ENCODE measurements at places on chromosomes 3 and 15.

DNA sequence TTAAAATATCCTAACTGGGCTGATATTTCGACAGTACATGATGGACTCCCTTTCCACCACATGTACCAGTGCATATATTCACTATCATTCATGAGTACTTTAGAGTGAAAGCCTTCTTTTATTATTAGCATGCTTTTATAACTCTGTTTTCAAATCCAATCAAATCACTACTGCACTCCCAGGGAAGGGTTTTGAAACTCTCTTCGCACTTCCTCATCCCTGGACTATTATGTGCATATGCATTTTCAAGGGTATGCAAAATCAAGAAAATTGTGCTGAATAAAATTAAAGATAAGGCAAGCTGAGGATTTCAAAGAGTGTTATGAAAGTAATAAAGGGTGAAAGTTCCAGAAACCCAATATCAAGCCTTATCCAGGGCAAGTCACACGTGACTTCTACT, 411.4 kb upstream of the PDZRN3 start:
- no peak for DNase-seq

- no peak for DNase-seq
Measured at GRCh38 chr3:38490281-38491030, 5.7 kb upstream of the EXOG start.

- DNase-seq, result no peak
Measured at GRCh38 chr3:72258361-72259141, 473.6 kb upstream of the PROK2 start.

DNA sequence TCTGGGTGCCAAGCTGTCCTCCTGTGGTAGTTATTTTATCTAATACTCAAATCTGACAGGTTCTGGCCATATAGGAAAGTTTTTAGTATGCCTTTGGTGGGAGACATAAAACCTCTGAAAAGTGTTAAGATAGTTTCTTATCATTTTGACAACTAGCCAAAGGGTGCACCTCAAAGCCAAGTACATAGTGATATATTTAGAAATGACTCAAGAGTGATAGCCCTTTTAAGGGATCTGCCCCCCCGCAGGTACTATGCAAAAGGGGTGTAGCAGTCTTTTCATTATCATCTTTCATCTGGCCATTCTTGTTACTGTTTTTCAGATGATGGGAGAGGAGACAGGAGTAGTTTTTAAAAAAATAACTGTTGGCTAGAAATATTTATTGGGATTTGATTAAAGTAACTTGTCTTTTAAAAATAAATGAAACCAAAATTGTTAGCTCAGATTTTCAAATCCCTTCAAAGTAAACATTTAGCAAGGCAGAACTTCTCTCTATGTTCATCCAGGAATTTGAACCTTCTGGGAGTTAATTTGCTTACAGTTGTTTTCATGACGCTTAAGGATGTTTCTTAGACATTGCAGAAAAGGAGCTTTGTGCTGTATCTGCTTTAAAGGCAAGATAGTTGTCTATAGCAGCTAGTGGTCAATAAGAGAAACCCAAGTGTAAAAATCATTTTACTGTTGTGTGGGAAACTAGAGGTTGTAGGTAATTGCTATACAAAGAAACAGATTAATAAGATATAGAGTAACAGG, 5.1 kb downstream of the PHLDB2 start:
- DNase-seq, result no peak

DNA sequence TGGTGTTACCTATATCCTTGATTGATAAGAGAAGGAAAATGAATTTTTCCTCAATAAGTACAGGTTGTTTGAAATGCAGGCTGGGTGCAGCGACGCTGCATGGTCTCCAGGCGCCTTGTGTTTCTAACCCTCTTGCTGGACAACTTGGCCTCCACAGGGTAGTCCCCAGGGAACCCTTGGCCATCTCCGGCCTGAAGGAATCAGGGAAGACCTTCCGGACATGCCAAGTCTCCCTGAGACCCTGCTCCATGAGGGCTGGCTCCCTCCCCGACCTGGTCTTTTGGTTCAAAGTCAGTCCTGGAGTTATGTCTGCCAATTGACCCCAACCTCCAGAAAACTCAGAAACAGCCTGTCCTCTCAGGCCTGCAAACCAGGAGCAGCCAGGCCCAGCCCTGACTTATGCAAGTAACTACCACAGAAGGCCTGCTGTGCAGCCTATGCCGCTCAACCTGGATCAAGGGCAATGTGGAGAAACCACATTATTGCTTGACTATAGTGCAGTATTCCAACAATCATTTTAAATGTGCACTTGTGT, 98.3 kb downstream of the LIPC start:
- no peak for DNase-seq

- no peak for DNase-seq
Measured at GRCh38 chr15:88399021-88399685, 68.0 kb downstream of the MRPL46 start.

DNA sequence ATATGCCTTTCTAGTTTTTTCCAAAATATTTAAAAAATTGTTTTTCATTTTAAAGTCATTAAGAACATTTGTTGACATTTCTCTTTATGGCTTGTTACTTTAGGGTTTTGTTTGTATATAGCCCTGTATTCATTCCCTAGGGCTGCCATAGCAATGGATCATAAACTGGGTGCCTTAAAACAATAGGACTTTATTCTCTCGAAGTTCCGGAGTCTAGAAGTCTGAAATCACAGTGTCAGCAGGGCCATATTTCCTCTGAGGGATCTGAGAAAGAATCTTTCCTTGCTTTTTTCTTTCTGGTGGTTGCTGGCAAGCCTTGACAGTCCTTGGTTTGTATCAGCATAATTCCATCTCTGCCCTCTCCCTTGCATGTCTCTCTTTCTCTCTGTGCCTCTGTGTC, 63.4 kb upstream of the CADPS start:
- DNase-seq, result no peak

DNA sequence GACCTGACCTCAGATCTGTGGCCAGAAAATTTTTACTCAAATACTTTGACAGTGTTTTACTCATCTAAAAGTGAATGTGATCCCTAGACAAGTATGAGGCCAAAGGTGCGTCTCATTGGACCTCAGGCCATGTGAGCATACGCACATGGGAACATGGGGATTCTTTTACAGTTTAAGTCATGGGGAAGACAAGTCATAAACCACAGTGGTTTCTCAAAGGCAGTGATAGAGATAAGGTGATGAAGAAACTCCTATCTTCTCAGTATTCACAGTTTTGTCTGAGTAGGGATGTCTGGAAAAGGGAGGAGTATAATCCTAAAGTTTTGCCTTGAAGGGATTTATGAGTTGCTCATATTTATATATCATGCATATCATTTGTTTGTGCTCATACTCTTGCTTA, 173.8 kb downstream of the FNDC3B start:
- DNase-seq, result peak; percentile 53

- peak; percentile 64 for DNase-seq
Measured at GRCh38 chr15:89171136-89172072, 50.0 kb downstream of the RLBP1 start.

- no peak for DNase-seq
Measured at GRCh38 chr3:196967412-196968232, 1.0 kb downstream of the PIGZ start.

DNA sequence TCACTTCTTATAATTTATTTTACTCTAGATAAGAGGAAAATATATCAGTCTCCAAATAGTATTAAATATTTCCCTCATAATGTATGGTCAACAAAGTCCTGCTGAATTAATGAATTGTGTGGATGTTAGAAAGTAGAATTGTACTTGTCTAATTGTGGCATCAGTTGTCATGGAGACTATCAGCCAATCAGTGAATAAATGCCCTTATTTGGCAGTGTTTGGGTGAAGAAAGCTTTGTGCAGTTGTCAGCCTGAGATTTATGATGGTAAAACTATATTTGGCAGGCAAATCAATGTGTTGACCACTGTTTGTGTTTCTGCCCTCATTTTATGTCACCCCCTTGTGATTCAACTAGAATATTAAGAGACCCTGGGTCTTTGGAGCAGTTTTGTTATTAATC, 293.6 kb upstream of the MDFIC2 start:
- no peak for DNase-seq

DNA sequence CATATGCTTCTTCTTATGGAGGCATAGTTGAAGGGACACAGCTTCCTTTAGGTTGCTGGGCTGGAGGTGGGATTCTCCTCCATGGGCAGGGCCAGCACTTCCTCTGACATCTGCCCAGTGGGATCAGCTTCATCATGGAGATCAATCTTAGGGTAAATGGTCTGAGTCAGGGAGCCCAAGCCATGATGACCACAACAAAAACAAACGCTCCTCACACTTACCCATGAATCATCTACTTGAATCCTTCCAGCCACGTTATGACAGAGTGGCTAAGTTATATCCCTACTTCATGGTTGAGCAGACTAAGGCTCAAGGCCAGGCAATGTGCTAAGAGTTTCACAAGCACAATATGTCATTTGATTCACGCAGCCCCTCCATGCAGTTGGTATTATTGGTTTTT, 87.2 kb upstream of the NMNAT3 start:
- peak; percentile 47 for DNase-seq

- DNase-seq, result no peak
Measured at GRCh38 chr3:86814321-86814720, 176.6 kb downstream of the VGLL3 start.

DNA sequence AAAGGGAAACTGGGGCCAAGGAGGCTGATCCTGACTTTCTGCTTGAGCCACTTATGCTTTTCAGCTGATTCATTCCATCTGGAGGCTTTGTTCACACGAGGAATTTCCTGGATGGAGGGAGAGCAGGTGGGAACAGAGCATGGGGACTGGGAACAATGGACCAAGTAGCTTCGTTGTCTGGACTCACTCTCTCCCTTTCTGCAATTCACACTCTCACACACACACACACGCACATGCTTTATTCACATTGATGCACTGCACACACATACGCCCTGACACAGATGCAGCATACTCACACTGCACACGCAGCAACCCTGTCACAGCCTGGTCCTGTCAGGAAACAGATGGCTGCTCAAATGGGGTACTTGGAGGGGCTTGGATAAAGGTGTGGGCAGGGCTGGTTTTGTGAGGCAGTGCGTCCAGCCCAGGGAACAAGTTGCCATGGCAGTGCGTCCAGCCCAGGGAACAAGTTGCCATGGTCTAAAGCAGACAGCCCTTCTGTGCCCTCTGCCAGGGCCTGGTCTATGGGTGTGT, 19.8 kb upstream of the CHCHD6 start:
- DNase-seq, result no peak

DNA sequence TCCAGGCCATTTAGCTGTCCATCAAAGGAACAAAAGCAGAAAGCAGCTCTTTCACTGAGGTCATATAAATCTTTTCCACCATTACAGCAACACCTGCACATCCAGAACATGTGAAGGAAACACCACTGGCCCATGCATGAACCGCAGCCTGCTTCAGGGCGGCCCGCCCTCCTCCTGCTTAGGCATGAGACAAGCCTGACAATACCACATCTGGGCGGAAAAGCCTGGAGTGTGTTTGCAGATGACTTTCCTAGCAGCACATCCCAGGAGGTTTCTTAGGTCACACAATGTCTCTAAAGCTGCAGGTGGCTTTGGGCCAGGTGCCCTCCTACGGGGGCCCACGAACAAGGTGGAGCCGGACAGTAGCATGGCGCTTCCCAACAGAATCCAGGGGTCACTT, 19.6 kb downstream of the CYFIP1 start:
- DNase-seq, result no peak

DNA sequence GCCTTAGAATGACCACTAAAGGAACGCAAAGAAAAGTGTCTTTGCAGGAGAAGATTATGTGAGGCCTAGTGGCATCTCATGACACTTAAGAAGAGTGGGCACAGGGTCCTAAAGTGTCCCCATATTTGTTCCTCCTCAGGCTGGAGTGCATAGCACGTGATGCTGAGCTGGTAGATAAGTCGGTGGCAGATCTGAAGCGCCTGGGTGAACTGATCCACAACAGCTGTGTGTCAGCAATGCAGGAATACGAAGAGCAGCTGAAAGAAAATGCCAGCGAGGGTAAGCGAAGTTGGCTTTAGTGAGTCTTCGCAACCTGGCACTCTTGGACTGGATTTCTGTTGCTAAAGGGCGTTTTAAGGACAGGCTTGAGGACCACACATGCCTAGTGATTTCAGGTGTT, 92.6 kb downstream of the CHD2 start:
- no peak for DNase-seq

- peak; percentile 37 for DNase-seq
Measured at GRCh38 chr3:64443546-64444381, 218.5 kb upstream of the PRICKLE2 start.

DNA sequence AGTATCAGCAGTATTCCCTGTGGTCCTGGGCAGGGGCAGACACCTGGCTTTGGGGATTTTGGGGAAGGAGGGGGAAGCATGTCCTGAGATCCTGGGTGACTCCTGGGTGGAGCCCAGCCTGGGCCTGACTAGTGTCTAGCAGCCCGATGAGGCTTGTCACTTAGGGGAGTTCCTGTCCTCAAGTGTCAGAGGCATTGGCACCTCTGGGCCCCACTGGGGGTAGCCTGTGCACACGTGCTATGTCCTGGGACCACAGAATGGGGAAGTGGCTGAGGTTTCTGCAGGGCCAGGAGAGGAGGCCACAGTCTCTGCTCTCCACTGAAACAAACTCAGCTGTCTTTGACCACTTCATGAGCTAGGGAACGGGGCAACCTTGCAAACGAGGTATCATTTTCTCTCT, 31.5 kb upstream of the ADCY5 start:
- DNase-seq, result no peak

DNA sequence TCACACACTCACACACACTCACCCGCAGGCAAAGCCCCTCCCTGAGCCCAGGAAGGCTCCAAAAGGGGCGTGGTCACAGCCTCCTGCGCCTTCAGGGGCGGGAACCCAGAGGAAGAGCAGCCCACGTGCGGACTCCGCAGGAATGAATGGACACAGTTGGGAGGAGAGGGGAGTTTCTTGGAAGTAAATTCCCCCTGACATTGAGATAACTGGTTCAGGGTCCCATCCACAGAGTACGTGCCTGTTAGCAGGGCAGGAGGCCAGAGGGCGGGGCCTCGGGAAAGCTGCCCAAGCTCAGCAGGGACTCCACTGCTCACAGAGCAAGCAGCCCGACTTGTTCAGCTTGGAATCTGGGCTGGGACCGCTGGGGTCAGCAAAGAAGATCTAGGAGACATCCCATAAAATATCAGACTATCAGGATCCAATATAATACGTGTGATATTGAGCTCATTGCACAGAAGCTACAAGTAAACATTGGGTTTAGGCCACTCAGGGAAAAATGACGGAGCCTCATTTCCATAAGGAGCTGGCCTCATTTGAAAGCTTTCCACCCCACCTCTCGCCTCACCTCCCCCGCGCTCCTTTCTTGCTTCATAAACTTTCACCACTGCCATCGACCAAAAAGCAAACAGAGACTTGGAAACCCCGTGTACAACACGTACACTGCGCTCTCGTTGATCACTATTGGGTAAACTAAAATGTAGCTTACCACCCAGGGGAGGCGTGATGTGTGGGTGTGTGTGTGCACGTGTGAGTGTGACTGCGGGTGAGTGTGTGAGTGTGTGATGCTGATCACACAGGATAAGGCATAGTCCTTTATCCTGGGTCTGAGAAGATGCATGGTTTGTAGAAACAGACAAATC, 36.0 kb downstream of the TM2D3 start:
- peak; percentile 66 for DNase-seq

GRCh38 chr15:28114721-28115622, 15.9 kb upstream of the OCA2 start:
- peak; percentile 26 for DNase-seq

GRCh38 chr3:129413687-129414506, 14.5 kb downstream of the EFCAB12 start:
- peak; percentile 90 for DNase-seq

GRCh38 chr3:188797045-188797444, 374.7 kb upstream of the TPRG1 start:
- DNase-seq, result no peak
